Hepatocyte (in vitro differentiated cells): ENCODE measurements at places on chromosomes 5 and 9. TPM values are rescaled to one million over a fixed set of nuclear protein-coding genes. Genes with fewer than 3 reads are reported as not detected.

Gene STPG3
- total RNA-seq, result not detected in 2 replicates

Gene PCDHA1
- 0.04 TPM in 1 of 2 replicates, not detected in the other for total RNA-seq

- no peak for DNase-seq
Observed at GRCh38 chr5:39019254-39019653, 54.9 kb downstream of the RICTOR start.

GRCh38 chr5:108487951-108488350, 106.1 kb upstream of the FBXL17 start:
- DNase-seq, result no peak

GRCh38 chr5:149561848-149562247, 10.6 kb upstream of the CSNK1A1 start:
- peak; percentile 49 for DNase-seq

GRCh38 chr5:62568800-62569432, 9.7 kb upstream of the LRRC70 start:
- no peak for DNase-seq

GRCh38 chr9:120928015-120928482, 1.5 kb upstream of the TRAF1 start:
- no peak for DNase-seq

DNA sequence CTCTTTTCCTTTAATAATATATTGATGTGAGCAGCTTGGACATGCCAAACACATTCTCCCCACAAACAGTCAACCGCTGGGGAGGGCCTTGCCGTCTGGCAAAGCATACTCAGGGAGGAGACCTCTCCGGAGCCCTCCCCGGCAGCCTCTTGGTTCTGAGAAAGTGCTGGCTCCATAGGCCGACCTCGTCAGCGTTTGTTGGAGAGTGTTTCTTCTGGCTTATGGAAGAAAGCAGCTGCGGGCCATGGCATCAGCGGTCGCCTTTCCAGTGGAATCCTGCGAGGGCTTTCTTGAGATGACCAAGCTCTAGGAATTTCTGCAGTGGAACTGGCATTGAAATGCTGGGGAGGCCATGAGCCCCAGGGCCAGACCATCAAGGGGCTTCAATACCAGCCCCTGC, 405.7 kb upstream of the IRX4 start:
- DNase-seq, result no peak

DNA sequence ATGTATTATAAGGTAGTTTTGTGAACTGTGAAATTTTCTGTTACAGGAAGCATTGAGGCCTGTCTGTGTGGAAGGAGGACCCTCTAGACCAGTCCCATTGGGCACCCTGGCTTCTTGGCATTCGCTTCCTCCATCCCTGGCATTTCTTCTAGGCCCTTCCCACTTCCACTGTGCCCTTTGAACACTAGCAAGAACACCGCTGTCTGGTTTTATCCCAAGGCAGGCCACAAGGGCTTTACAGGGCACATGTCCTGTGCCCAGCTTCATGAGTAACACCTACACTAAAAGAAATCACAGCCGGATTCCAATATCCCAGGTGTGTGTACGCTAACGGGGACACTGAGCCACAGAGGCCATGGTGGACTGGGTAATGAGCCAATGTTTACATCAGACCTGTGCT, 99.8 kb downstream of the ADRB2 start:
- DNase-seq, result no peak

- no peak for DNase-seq
Observed at GRCh38 chr9:136187683-136188586, 17.0 kb downstream of the LHX3 start.

DNA sequence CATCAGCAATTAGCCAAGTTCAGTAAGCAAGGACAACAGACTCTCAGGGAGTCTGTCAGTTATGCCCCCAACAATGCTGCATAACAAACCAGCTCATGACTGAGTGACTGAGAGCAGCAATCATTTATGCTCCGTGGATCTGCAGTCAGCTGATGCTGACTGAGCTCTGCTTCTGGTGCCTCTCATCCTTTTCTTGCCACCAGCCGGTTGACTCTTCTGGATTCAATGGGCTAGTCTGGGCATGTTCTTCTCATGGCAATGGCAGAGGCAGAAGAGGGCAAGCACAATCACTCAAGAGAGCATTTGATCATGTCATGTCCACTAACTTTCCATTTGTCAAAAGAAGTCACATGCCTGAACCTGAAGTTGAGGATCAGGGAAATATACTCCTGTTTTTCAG, 157.0 kb upstream of the NTRK2 start:
- no peak for DNase-seq

DNA sequence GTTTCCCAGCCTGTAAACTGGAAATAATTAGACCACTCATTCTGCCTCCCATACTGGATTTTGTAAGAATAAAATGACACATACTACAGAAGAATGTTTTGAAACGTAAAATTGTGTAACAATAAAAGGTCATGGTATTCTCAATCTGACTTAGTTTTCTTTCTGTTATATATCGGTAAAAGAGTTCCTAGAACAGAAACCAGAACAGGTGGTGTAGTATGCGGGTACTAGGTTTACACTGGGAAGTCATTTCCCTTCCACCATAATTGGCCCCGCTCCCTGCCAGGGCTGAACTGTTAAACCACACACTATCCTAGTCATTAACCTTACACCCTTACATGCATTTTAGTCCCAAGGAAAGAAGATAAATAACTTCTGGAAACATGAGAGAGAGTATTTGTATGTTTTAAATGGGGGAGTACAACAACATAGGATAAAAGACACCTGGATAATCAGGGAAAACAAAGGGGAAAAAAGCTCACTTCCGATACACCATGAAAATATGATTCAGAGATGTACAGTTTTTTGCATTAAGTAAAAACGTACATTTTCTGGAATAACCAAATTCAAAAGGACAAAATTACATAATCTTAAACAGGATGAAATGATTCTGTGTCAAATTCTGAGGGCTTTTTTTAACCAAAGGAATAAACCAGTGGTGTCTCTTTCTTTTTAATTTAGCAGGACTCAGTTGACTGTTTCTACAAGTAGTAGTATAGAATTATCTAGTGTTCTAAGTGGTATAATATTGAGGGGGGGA, 199.7 kb downstream of the GLIS3 start:
- no peak for DNase-seq
